A549 treated with dexamethasone at 1 μM for 4 hours (cell line): ENCODE measurements at places on chromosomes 13 and 19. TPM values are rescaled to one million over a fixed set of nuclear protein-coding genes. Genes with fewer than 3 reads are reported as not detected.

The ZNF560 gene
- total RNA-seq, result not detected in 5 replicates

The GJB2 gene
- 0.50 to 0.84 TPM (median 0.69 TPM) in 5 replicates for total RNA-seq

The TMEM86B gene
- 2.5 to 4.7 TPM (median 3.8 TPM) in 5 replicates for total RNA-seq

The ZNF415 gene
- total RNA-seq, result not detected in 5 replicates

The PGPEP1 gene
- 1.5 to 3.6 TPM (median 2.9 TPM) in 5 replicates for total RNA-seq

The GRK1 gene
- total RNA-seq, result 0.03 TPM in 1 of 5 replicates, not detected in the others

The CBLC gene
- 0.06 TPM in 1 of 5 replicates, not detected in the others for total RNA-seq

The GIPR gene
- total RNA-seq, result 1.4 to 4.1 TPM (median 2.4 TPM) in 5 replicates

The SLC10A2 gene
- not detected in 5 replicates for total RNA-seq

The MAG gene
- total RNA-seq, result 0.15 TPM in 1 of 5 replicates, not detected in the others

The OR4F17 gene
- not detected in 5 replicates for total RNA-seq

The SLC25A23 gene
- 15.0 to 23.2 TPM (median 20.4 TPM) in 5 replicates for total RNA-seq

The BCKDHA gene
- 42.2 to 50.9 TPM (median 43.2 TPM) in 5 replicates for total RNA-seq

The WDR87 gene
- total RNA-seq, result not detected in 5 replicates

The UBAC2 gene
- total RNA-seq, result 56.4 to 66.8 TPM (median 62.6 TPM) in 5 replicates

The CLEC11A gene
- total RNA-seq, result 6.3 to 10.3 TPM (median 9.4 TPM) in 5 replicates

The KCTD12 gene
- 1.5 to 1.8 TPM (median 1.6 TPM) in 5 replicates for total RNA-seq

The C19orf38 gene
- 0.07 to 0.18 TPM (median 0.14 TPM) in 4 of 5 replicates, not detected in the other for total RNA-seq

The COMP gene
- 0.16 to 0.26 TPM (median 0.19 TPM) in 5 replicates for total RNA-seq

The KL gene
- total RNA-seq, result 0.03 to 0.06 TPM (median 0.04 TPM) in 4 of 5 replicates, not detected in the other

The OR10H1 gene
- total RNA-seq, result not detected in 5 replicates

The WASF3 gene
- total RNA-seq, result 0.10 to 0.15 TPM (median 0.12 TPM) in 5 replicates

The C19orf67 gene
- total RNA-seq, result not detected in 5 replicates
